ENCODE measurements at places on chromosomes 4 and X.

DNA sequence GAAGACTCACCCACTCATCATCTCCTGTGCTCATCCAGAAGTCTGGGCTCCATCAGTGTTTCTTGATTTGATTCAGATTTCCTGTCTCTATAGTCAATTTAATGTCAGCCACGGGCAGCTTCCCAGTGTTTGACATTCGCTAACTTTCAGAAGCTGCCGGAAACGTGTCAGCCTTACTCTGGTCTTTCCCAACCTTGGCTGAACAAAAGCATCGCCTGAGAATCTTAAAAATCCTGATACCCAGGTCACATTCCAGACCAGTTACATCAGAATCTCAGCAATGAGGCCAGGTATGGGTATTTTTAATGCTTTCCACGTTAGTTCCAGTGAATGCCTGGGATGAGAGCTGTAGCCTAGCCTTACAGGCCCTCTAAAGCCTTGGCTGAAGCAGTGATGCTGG is 233.8 kb downstream of the FRMPD4 start:
- DNase-seq, result no peak

DNA sequence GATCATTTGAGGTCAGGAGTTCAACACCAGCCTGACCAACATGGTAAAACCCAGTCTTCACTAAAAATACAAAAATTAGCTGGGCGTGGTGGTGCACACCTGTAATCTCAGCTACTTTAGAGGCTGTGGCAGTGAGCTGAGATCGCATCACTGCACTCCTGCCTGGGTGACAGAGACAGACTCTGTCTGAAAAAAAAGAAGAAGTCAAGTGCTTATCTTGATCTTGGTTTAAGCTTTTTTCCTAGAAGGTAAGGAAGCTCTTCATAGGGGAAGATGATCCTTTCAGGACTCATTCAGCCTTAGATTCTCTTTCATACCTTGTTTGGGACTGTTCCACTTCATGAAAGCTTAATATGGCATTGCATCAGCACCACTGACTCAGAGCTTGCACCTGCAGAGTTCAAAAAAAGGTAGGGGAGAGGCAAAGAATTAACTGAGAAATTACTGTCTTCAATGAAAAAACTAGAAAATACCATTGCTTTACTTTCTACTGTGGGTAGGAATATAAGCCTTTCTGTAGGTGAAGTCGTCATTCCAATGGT is 70.8 kb upstream of the EPGN start:
- DNase-seq, result no peak

DNA sequence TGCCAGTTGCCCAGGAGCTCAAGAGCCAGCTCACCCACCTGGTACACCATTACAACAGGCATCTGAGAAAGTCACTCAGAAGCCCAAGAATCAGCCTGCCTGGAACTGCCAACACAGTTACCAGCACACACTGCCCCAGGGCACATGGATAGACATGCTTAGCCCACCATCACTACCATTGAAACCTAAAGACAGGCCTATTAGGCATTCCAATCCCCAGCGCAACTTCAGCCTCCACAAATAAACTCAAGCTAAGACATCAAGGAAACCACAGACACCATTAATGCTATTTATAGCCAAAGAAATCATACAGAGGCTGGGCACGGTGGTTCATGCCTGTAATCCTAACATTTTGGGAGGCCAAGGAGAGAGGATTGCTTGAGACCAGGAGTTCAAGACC is 42.3 kb downstream of the ATRX start:
- no peak for DNase-seq

GRCh38 chr4:111838406-111838930 is 306.8 kb upstream of the FAM241A start:
- DNase-seq, result no peak

DNA sequence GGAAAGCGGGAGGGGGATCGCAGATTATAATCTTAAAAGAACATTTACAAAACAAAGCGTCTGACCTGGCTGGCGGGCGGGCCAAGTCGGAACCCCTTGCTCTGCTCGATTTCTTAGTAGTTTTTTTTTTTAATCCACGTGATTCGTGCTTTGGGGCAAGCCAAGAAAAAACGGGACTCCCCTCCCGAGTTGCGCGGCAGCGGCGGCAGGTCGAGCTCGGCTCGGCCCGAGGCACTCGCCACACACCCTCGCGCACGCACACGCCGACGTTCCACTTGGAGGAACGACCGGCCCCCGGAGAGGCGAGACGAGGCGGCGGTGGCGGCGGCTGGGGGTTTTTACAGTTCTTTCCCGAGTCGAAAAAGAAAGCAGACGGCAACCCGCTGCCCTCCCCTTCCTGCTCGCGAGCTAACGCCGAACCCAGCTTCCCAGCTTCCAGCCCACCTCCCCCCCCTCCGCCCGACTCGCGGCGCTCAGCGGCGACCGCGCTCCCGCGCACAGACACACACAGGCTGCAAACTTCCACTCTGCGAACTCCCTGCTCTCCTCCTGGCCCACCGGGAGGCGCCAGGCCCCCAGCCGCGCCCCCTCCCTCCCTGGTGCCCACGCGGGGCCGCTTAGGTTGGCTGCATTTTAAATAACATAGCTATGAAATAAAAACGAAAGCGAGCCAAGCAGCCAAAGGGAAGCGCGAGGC is 1.2 kb downstream of the BCOR start:
- no peak for DNase-seq

GRCh38 chr4:38650133-38650532 is 13.9 kb upstream of the KLF3 start:
- DNase-seq, result no peak

- no peak for DNase-seq
These were observed 52.9 kb downstream of the NSG1 start for GRCh38 chr4:4439782-4440181.

DNA sequence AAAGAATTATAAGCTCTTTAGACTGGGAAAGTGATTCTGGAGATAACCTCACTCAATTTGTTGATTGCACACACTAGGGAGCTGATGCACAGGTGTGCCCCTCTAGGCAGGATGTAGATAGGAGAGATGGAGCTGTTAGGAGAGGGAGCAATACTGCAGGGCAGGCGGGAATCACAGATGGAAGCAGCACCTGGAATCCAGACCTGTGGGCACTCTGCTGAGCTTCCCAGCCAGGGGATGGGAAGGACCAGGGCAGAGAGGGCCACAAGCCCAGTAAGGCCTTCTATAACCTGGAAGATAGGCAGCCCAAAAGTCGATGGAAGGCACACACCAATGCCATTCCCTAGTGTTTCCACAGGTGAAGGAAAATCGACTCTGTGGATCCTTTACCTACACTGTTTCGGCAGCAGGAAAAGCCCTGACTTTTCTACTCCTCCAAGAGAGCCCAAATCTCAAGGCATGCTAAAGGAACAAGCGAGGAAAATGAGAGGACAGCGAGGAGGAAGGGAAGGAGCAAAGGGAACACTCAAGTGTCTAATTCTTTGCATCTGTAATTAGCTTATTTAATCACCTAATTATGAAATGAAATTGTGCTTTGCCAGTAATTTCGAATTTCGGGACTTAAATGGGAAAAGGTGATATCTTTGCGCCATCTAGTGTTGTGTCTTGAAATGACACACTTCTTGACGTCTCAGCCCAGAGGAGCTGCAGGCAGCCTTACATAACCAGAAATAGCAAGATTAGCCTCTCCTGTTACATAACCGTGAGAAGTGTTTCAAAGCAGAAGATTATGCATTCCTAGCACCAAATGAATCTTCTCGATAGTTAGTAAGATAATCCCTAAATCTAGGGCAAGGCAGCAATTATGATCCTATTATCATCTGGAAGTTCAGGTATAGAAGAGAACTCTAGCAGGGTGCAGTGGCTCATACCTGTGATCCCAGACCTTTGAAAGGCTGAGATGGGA is 31.0 kb upstream of the TLR3 start:
- DNase-seq, result peak; percentile 61

DNA sequence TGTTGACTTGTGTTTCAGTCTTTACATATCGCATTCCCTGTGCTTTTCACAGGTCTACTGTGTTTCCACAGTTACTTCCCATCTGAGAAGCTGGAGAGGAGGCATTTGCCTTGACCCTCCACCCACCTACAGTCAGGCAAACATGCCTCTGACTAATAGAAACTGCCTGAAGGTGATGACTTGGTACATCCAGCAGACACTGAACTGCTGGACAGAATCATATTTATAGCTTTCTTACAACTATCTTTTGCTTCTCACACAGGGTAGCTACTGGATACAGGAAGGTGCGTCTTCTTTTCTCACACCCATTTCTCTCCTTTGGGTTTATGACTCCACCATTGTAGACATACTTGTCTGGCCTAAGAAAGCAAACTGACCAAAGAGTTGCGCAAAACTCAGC is 58.0 kb downstream of the VGLL1 start:
- no peak for DNase-seq

GRCh38 chr4:103664436-103665075 is 55.2 kb downstream of the TACR3 start:
- no peak for DNase-seq

- DNase-seq, result peak; percentile 8
These were observed 345.3 kb upstream of the LCORL start for GRCh38 chr4:18366892-18367291.

GRCh38 chr4:5018096-5018495 is 1.2 kb downstream of the CYTL1 start:
- DNase-seq, result no peak
